ENCODE measurements at places on chromosomes 7 and 10. TPM values are rescaled to one million over a fixed set of nuclear protein-coding genes. Genes with fewer than 3 reads are reported as not detected.

TRIM56 gene
- 14.1 TPM for total RNA-seq

GRCh38 chr7:151690606-151691005 is 170.9 kb upstream of the RHEB start:
- DNase-seq: no peak

DNA sequence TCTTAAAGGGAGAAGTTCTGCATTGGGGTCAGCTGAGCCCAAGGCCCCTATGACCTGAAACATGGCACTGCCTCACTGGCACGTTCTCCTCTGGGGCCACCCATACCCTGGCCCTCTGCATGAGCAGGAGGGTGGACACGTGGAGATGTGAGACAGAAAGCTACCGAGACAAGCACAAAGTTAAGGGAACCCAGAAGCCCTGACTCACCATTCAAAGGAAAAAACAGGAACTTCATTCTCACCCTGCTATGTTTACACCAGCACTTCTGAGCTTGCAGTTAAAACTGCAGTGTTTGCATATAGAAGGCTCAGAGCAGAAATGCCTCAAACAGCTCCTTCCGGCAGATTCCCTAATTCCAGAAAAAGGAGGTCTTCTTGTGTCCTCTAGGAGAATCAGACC is 41.7 kb downstream of the DENND11 start:
- DNase-seq: no peak

DNA sequence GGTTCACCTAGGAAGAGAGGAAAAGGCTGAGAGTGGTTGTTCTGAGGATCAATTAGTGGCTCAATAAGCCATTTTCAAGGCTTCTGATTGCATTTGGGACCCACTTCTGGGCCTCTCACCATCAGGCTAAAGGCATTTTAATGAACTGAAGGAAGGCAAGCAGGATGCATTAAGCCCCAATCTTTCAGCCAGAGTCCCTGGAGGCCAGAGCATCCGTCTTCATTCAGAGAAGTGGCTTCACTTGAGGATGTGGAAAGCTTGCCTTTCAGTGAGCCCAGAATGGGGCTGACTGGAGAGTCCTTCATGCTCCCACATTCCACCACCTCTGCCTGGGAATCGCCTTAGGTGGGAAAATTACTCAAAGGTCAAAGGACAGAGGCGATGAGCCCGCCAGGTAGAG is 41.8 kb downstream of the COL17A1 start:
- no peak for DNase-seq

STEAP1B gene
- total RNA-seq: 0.66 TPM

- DNase-seq: no peak
Observed at GRCh38 chr7:85162721-85163120, 24.1 kb downstream of the SEMA3D start.

DNA sequence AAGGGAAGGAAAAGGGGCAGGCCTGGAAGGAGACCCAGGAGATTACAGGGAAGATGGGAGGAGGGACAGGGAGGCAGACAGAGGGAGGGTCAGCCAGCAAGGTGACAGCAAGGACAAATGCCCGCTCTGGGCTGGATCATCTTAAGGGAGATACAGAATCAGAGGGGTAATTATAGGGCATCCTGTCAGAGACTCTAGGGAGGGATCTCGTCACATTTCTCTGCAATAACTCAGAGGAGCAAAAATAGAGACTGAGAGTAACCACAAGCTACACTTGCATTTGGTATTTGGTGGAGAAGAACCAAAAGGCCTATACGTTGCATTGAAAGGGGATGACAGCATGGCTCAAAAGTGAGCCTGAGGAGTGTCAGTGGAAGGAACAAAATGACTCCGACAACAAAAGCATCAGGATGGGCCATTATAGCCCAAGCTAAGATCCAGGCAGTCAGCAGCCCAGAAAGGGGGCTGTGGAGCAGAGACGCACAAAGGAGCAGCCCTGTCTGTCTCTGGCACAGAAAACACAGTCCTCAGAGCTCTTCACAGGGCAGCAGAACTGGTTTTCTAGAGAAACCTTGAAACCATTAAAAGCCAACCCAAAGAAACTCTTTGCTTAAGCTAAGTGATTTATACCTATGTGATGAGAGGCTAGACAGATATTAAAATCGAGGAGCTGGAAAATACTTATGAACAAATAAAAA is 430.2 kb upstream of the VSTM2A start:
- DNase-seq: no peak

MYH16 gene
- total RNA-seq: not detected

GAD2 gene
- total RNA-seq: not detected

- DNase-seq: peak; percentile 84
Observed at GRCh38 chr10:71766717-71767419, 6.5 kb downstream of the VSIR start.

- DNase-seq: no peak
Observed at GRCh38 chr7:69696686-69697685, 98.7 kb downstream of the AUTS2 start.

GRCh38 chr10:91080776-91081175 is 139.7 kb upstream of the PCGF5 start:
- DNase-seq: no peak

- no peak for DNase-seq
Observed at GRCh38 chr10:34789966-34790506, 25.1 kb downstream of the PARD3 start.

MLXIPL gene
- 109 TPM for total RNA-seq

ANKRD30A gene
- total RNA-seq: 2.6 TPM

DYNC1I1 gene
- 7.7 TPM for total RNA-seq

ACBD7 gene
- 1.0 TPM for total RNA-seq

- DNase-seq: no peak
Observed at GRCh38 chr10:129411393-129411705, 55.7 kb upstream of the MGMT start.

- no peak for DNase-seq
Observed at GRCh38 chr10:89659143-89660131, 14.4 kb upstream of the PANK1 start.

GRCh38 chr7:22179442-22179879 is 177.5 kb downstream of the RAPGEF5 start:
- DNase-seq: no peak

CNNM1 gene
- total RNA-seq: 0.88 TPM

DNA sequence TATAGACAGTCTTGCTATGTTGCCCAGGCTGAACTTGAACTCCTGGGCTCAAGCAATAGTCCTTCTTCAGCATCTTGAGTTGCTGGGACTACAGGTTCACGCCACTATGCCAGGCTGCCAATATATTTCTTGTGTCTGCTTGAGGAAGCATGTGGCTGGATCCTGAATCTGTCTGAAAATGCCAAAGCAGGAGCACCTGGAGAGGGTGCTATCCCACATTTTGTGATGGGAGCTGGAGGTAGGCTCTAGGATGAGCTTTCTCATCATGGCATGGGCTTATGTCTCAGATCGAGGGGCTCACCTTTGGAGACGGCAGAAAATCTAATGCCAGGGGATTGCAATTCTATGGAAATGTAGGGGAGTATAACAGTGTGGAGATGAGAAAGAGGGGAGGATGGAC is 744.2 kb downstream of the GRID1 start:
- DNase-seq: no peak

DNA sequence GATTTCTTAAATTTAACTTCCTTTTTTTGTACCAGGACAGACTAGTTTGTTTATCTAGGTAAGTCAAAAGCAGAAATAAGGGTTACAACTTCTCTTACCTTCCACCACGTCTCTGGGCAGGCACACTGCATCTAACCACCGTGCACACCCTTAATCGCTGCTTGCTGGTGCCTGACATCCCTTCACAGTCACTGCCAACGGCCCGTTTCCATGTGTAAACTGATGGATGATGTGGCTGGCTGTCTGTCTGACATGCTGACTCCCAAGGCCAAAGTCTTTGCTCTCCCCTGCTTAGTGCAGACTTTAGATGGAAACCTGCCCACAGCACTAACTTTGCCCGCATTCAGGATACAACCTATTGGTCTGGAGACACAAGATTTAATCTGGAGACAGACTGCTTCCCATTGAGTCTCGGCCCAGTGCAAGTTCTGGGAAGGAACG is 1.1 kb downstream of the TMEM273 start:
- no peak for DNase-seq

- no peak for DNase-seq
Observed at GRCh38 chr10:129972145-129972965, 8.3 kb upstream of the EBF3 start.

TEX36 gene
- not detected for total RNA-seq

- no peak for DNase-seq
Observed at GRCh38 chr7:138228769-138229168, 152.5 kb downstream of the AKR1D1 start.

Measured in breast epithelium (tissue), 4 donors.